ENCODE measurements at places on chromosomes 5 and 9.

DNA sequence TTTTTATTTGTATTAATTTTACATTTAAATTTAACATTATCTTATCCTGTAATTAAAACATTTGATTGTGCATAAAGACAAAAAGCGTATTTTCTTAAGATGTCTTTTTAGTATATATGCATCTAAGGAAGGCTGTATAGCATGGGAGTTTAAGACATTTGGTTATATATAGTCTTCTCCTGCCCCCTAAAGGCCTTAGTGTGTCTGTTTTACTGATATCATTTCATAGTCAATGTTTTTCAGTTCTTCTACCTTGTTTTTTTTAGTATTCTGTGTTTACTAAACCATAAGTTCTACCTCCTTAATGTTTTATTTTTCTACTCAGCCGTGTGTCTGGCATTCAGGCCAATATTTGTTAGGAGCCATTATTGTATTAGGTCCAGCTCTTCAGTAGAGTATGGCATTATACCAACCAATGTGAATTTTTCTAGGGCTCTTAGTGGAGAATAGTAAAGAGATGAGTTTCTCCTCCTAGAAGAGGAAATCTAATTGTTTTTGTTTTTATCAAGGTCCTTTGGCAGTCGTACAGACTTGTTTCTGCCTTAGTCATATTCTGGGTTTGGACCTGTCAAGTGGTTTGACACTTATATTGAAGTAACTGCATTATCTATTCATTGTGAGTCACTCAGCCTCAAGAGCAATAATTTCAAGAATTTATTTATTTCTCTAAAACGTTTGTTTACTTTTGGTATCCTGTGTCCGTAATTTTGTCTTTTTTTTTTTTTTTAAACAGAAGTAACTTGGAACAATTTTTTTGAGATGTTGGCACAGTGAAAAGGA lies 74.8 kb downstream of the SLF1 start:
- peak; percentile 22 for DNase-seq

DNA sequence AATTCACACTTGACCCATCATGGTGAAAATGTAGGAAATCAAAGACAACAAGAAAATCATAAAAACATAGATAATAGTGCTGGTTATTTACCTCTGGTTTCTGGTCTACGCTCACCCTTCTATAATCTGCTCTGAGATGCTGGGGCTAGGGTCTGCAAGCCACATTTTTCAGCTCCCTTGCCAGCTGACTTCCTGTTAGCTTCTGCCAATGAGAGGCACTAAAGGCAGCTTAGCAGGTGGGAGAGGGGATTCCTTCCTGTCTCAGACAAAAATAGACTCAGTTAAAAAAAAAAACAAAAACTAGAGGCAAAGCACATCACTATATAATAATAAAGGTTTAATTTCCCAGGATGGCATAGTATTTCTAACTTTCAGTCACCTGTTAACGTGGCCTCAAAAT lies 20.2 kb upstream of the N4BP3 start:
- no peak for DNase-seq

DNA sequence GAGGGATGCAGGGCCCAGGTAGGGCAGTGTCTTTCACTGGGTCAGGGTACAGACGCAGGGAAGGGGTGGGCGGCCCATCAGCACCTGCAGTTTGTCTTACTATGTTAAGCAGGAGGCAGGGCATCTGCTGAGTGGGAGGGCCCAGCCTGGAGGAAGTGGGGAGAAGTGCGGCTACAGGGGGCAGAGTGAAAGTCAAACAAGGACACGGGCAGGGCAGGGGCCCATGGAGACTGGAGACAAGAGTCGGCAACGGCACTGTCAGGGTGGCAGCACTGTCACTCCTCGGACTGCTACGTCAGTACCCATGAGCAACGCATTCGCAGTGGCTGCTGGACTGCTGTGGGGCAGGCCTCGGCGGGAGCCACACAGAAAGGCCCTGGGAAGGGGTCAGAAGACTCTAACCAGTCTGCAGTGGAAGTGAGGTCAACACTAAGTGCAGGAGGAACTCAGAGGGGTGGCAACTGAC lies 19.7 kb downstream of the CAMSAP1 start:
- DNase-seq = no peak

DNA sequence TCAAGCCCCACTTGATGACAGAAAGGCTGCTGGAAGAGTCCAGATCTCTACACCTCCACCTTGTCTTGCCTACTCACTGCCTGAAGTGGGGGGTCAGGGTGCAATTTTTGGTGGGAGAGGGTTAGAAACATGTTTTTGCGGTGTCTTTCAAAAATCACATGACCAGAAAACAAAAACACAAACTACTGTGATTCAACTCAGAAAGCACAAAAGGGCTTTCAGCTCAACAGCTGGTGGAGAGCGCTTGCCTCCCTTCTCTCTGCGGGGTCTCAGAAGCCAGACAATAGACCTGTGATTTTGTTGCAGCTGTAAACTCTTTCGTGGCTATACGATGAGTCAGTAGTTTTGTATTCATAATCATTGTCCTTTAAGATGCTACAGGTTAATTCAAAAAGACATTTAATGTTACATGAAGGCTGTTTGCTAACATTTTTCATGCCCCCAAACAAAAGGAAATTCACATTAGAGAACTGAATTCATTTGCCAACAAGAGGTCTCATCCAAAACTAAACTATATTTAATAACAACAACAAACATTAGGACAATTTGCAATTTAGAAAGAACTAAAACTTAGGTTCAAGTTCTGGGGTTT lies 172.6 kb upstream of the RAI14 start:
- DNase-seq = no peak

DNA sequence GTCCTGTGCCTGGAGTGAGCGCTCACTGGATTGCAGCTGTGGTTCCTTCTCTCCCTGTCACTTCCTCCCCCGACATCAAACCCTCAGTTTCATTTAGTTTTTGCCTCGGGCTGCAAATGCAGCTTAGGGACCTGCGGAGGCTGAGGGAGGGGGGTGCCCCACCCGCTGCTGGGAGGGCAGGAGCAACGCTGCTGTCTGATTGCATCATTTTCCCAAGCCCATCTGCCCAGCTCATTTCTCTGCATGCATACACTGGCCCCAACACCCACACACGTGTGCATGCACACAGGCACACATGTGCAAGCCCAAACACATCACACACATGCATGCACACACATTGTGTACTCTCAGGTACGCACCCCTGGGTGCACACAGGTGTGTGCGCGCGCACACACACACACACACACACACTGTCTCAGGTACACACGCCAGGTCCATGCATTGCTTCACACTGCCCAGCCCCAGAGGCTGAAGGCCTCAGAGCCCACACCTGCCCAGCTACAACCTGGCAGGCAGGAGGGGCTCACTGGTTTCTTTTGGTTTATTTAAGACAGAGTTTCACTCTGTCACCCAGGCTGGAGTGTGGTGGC lies 3.4 kb downstream of the ASS1 start:
- DNase-seq = no peak

- DNase-seq = no peak
These were observed 32.4 kb downstream of the MUSK start for GRCh38 chr9:110700953-110701352.

DNA sequence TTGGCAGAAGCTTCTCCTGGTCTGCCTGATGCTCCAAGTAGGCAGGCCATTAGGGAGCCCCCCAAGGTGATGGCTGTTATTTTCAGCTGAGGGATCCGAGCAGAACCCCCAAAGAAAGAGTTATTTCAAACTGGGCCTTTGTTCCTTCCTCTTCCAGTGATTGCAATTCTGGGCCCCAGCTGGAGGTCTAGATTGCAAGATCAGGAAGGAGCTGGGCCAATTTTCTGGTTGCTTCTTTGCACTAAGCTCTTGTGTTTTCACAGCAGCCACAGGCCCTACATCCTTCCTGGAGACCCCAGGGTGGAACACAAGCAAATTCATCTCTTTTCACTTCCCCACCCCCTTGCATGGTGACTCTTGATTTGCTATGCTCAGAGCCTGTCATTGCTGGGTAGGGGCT lies 215.0 kb downstream of the SEMA6A start:
- no peak for DNase-seq

- no peak for DNase-seq
These were observed 297.0 kb upstream of the HAPLN1 start for GRCh38 chr5:84017523-84018172.

GRCh38 chr9:91332546-91333231 lies 29.0 kb downstream of the AUH start:
- DNase-seq = no peak

DNA sequence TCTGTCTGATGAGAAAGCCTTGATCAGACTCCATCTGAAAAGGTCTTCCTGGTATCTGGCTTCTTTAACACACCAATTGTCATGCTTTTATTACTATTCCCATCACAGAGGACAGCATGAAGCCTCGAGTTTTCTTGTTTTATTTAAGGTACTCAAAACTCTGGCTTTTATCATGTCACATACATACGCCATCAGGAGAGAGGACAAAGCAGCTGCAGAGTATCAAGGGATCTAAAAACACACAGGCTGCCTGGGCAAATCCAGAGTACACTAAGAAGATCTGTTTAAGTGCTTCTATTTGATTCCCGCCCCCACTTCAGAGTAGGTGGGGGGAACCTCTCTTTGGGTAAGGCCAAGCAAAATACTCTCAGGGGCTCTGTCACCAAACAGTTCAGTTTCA lies 277.2 kb downstream of the SPOCK1 start:
- DNase-seq = no peak

GRCh38 chr9:112853882-112854585 lies 36.6 kb downstream of the SLC46A2 start:
- no peak for DNase-seq

- no peak for DNase-seq
These were observed 1542.8 kb downstream of the EFNA5 start for GRCh38 chr5:106127985-106128384.

DNA sequence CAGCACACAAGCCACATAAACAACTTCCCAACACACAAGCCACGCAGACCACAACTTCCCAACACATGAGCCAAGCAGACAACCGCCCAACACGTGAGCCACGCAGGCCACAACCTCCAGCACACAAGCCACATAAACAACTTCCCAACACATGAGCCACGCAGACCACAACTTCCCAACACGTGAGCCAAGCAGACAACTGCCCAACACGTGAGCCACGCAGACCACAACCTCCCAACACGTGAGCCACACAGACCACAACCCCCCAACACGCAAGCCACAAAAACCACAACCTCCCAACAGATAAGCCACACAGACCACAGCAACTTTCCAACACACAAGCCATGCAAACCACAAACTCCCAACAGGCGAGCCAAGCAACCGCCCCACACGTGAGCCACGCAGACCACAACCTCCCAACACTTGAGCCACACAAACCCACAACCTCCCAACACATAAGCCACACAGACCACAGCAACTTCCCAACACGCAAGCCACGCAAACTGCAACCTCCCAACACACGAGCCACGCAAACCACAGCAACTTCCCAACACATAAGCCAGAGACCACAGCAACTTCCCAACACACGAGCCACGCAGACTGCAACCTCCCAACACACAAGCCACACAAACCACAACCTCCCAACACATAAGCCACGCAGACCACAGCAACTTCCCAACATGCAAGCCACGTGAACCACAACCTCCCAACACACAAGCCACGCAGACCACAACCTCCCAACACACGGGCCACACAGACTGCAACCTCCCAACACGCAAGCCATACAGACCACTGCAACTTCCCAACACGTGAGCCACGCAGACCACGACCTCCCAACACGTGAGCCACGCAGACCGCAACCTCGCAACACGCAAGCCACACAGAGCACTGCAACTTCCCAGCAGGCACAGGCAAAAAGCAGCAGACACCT lies 10.1 kb downstream of the BRD9 start:
- DNase-seq = no peak

DNA sequence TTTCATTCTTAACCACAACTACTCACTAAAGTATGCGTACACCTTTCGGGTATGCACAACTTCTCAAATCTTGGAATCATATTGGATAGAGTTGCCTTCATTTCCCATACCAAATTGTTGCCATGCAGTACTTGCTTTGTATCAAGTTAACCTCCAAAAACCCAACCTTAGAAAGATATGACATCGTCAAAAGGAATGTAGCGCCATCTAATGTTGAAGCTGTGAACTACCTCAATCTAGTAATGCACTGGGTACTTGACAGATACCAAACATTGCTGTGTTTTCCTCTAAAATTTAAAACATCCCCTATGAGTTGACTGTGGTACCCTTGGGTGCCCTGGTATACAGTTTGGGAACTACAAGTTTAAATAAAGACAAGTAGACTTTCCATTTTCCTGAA lies 318.4 kb downstream of the ARL15 start:
- no peak for DNase-seq

DNA sequence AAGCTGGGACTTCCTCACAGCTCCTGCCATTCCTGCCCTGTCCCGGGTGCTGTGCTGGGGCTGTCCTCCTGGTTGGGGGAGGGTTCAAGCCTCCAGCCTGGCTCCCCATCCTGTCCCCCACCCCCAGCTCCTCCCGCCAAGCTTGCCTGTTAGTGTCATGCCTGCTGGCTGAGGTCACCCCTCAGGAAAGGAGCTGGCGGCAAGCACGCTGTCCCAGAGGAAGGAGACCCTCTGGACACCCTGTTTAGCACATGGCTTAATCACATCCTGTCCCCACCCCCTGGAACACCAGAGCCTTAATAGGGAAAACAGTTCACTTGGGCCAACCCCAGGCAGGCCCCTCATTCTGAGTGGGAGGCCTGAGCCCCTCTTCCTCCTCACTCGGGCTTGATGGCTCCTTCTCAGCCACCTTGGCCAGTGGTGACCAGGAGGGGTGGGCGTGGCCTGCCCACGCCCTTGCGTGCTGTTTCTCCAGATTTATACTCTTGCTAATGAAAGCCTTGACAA lies 9.2 kb upstream of the PHYHD1 start:
- no peak for DNase-seq

DNA sequence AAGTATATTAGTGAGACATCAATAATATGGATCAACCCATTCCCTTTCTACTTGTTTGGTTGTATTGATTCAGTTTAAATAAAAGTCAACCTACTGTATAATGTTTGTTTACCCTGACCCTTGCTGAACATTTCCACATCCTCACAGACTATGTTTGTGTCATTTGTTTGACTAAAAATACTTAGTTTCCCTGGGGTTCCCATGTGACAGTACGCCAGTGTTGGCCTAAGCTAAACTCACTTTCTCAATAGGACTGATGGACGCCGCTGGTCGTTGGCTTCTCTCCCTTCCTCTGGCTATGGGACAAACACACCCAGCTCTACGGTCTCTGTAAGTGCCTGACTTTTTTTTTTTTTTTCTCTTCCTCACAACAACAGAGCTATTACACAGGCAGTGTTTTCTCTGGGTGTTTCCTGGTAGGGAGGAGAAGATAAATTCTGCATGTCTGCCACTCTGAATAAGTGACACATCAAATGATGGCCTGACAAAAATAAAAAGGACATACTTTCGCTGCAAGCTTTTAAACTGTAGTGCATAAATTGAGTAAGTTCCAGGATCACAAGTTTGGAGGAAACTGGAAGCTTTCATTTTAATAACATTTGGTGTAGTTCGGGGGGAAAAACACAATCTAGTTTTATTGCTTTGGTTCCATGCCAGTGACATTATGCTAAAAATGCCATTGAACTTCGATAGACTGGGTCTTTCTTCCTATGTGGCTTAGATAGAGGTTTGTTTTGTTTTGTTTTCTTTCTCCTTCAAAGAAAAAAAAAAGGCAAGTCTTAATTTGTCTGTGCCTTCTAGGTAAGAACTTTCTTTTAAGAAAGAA lies 101.0 kb downstream of the CD180 start:
- DNase-seq = peak; percentile 71

Data from forelimb muscle (tissue), 1 donor.